Smooth muscle cell of the brain vasculature (primary cell): ENCODE measurements at places on chromosomes 2 and 18.

DNA sequence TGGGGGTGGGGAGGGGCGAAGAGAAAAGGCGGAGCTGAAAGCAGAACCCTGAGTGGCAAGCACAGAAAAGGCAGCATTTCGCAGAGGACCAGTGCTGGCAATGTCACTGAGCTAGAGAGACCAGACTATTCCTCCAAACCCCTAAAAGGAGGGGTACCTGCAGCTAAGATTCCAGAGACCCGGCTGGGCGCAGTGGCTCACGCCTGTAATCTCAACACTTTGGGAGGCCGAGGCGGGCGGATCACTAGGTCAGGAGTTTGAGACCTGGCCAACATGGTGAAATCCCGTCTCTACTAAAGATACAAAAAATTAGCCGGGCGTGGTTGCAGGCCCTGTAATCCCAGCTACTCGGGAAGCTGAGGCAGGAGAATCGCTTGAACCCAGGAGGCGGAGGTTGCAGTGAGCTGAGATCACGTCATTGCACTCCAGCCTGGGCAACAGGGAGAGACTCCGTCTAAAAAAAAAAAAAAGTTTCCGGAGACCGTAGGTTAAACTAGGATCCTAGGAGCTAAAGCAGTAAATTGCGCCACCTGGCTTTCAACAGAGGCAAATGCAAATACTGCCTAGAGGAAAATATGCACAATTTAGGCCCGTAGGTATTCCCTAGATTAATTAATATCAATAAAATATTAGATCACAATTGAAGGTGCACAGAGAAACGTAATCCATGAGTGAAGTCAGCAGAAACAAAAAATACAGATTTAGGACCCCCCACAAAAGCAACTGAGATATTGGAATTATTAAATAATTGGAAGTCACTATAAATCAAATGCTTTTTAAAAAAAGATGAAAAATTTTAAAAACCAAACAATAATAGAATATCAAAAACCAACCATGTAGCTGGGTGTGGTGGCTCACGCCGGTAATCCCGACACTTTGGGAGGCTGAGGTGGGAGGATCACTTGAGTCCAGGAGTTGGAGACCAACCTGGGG, 4.9 kb downstream of the UCN start:
- DNase-seq = no peak

DNA sequence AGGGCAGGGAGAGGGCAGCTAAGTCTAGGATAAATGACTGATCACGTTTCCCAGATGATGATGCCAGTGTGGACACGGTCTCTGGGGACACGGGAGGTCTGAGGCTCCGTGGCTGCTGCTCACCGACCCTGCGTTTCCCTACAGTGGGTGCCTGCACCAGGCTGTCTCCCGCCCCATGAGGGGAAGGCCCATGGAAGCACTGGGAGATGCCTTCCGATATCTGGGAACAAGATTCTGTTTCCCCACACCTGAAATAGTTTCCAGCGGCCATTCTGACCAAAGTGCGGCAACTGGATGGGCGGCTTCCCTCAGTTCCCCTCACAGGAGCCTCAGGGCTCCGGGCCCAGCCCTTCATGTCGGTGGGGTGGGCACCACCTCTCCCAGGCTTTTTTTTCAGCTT, 83.1 kb downstream of the EDAR start:
- no peak for DNase-seq

- no peak for DNase-seq
Measured at GRCh38 chr18:50469380-50469781, 90.5 kb upstream of the MAPK4 start.

DNA sequence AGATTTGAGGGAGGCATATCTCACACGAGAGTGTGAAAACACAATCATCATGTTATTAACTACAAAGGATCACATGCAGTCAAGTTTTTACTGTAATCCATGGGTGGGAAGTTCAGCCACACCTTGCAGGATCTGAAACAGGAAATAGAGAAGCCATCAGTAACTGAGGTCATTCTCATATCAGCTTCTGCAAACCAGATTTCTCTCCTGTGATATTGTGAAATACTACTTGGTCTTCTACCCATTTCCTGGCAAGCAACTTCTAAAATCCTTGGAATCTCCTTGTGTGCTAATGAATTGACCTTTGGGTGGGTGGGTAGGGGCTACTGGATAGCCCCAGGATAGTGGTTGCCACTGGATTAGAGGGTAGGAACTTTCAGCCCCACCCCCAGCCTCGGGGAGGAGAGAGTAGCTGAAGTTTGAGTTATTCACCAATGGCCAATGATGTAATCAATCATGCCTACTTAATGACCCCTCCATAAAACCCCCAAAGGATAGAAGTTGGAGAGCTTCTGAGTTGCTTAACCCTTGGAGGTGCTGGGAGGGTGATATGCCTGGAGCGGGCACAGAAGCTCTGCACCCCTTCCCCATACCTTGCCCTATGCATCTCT, 25.6 kb upstream of the TGIF1 start:
- no peak for DNase-seq

DNA sequence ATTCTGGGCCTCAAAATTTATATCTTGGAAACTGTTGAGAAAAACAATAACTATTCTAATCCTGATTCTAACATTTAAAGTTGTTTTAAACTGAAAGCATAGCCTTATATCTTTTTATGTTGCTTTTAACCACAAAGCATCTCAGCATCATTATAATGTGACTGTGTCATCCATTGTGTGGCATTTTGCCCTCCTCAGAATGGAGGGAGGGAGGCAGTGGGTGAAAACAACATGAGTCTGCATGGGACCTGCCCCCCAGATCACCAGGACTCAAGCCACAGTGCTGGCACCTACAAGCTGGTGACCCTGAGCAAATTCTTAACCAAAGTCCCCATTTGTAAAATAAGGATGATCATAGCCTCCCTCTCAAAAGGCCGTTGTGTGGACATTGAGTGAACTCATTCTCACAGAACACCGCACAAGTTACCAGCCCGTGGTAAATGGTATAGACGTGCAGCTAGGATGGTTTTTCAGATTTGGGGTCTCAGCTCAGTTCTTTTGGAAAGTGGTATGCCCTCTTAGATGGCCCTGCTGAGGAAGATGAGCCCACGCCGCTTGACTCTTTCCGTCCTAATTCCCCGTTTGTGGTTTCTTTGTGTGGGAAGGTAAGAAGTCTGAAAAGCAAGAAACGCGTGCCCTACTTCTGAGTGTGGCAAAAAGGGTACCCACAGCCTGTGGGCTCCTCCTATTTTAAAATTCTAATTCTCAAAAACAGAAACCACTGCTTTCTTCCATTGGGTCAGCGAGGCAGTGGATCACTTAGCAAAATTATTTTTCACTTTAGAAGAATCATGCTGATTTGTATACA, 305.0 kb upstream of the ID2 start:
- no peak for DNase-seq

- peak; percentile 13 for DNase-seq
Measured at GRCh38 chr18:31819106-31819924, 58.6 kb upstream of the SLC25A52 start.

GRCh38 chr2:171432969-171433762, 624 bp downstream of the METTL8 start:
- DNase-seq = no peak

DNA sequence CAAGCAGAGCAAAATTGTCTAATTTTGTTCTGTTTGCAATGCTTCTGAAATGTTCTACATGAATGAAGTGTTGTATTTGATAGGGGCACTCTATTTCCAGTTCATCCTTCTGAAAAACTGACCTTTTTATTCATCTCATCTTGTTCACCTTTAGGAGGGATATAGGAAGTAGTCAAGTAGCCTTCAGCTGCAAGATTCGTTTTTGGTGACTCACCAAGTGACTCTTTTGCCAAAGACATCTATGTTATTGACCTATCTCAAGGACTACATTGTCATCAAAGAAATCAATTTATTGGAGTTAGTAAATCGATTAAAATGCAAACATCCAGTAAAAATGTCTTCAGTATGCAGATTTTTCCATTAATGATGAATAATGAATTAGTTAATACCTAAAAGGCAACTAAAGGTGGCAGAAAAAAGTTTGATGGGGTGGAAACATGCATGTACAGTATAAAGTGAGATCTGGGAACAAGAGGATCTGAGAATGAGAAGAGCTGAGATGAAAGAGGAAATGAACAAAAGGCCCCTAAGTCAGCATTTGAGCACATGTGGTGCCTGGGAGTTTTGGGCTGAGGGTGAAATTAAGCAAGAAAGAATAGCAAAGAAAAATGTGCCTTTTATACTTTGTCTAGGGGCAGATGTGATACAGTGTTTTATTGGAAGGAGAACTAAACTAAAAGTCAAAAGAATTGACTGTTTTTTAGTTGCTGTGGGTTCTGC, 255.1 kb upstream of the LINC00305 start:
- DNase-seq = no peak

DNA sequence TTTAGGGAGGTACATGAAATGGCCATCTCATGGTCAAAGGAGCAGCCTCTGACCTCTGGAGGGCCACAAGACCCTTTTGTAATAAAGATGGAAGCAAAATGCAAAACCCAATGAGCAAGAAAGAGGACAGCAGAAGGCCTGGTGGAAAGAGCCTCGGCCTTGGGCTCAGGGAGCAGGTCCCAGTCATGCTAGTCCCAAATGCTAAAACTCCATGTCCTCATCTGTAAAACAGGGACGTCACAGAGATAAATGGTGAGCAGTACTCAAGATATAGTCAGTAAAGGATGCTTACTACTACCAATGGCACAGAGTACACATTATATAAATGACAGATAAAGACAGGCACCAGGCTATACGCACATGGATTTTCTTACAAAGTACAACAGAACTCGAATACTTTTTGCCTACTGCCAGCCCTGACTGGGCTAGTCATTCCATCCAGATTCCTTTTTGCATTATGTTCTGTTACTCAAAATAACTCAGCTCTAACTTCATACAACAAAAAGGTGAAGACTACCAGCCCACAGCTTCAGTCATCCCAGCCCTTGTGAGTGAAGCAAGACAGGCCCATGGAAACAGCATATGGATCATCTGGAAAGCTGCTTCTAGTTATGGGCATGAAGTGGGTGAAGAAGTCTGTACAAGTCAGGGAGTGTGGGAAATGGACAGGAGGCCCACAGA, 64.9 kb upstream of the TFCP2L1 start:
- DNase-seq = no peak

GRCh38 chr2:217206907-217207698, 347.2 kb upstream of the TNP1 start:
- no peak for DNase-seq

DNA sequence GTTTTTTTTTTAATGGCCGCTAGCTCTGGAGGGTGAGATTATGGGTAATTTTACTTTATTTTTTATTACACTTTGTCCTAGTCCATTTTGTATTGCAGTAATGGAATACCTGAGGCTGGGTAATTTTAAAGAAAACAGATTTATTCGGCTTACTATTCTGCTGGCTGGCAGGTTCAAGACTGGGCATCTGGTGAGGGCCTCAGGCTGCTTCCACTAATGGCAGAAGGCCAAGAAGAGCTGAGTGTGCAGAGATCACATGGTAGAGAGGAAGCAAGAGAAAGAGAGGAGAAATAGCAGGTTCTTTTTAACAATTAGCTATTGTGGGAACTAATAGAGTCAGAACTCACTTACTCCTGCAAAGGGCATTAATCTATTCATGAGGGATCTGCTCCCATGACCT, 52.4 kb upstream of the ARHGAP28 start:
- DNase-seq = no peak

- DNase-seq = no peak
Measured at GRCh38 chr2:217254111-217254510, 394.2 kb upstream of the TNP1 start.

DNA sequence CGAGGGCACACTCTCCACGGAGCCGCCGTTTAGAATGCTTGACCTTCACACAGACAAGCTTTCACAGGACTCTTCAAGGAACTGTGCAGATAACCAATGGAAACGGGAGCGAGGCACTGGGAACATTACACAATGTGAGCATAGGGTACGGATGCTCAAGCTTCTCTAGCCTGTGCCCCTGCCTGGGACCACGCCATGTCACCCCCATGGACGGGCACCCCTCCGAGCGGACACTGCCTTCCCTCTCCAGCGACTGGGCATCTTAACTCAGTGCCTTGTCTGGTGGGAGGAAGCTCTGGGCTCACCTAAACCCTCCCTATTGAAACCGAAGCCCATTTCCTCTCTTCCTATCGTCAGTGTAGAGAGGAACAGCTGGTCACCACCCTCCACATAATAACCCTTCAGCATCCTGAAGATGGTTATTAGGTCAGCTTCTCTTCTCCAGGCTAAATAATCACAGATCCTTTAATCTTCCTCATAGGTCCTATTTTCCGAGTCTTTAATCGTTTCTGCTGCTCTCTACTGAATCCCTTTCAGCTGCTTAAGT, 626.7 kb downstream of the GALR1 start:
- no peak for DNase-seq

DNA sequence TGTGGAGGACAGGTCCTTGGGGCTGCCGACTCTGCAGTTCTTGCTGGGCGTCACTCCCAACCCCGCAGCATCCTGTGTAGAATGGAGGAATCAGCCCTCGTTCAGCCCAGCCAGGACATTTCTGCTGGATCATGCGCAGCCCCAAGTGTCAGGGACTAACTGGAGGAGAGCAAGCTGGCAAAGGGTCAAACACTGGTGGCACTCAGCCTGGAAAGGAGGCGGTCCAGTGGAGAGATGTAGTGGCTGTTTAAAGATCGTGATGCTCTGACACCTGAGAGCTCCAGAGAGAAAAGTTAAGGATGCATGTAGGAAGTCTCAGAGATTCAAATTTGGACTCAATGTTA, 63.6 kb upstream of the SH3RF3 start:
- no peak for DNase-seq

GRCh38 chr2:150528861-150529801, 41.7 kb upstream of the RND3 start:
- DNase-seq = no peak
